ENCODE measurements at places on chromosomes 2 and 18. TPM values are rescaled to one million over a fixed set of nuclear protein-coding genes. Genes with fewer than 3 reads are reported as not detected.

The CABYR gene
- total RNA-seq = 2.1 TPM

The EHD3 gene
- total RNA-seq = 0.95 TPM

The BCL2L11 gene
- 36.0 TPM for total RNA-seq

The ANKRD30B gene
- not detected for total RNA-seq

The RAB6C gene
- not detected for total RNA-seq

Data from activated T-cell treated with anti-CD3 and anti-CD28 coated beads, Interleukin-2, amount 50 U/mL, for 72 hours (primary cell).